Hematopoietic multipotent progenitor cell treated with erythropoietin and hydrocortisone succinate and interleukin-3 and kit ligand, for 4 days (in vitro differentiated cells): ENCODE measurements at places on chromosomes 6 and 20.

DNA sequence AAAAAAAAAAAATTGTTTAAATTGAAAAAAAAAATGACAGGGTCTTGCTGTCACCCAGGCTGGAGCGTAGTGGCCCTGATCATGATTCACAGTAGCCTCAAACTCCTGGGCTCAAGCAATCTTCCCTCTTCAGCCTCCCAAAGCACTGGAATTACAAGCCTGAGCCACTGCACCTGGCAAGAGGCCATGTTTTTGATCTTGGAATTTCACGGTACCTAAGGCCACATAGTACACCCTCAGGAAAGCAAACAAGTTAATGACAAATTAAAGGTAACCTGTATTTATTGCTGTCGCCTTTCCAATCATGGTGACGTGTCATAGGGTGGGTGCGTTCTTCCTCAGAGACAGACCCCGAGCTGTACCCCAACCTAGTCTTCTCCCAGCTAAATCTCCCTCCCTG lies 79.2 kb downstream of the LINC00237 start:
- no peak for DNase-seq

DNA sequence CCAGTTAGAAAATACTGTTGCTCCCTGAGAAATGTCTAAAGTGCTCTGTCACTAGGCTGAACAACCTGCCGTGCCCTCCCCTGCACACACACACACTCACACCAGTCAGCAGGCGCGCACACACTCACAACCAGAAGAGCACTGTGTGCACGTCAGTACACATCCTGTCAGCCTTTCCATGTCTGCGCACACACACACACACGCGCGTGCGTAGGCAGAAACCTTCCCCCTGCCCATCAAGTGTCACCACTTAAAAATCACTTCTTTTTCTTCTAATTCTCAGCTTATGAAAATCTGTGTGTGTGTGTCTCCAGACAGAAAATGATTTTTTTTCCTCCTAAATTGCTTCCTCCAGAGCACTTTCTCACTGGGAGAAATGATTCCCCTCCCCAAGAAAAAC lies 100.3 kb downstream of the EDN3 start:
- DNase-seq, result peak; percentile 9

- no peak for DNase-seq
Observed at GRCh38 chr20:63014710-63015109, 7.9 kb upstream of the BHLHE23 start.

- DNase-seq, result no peak
Observed at GRCh38 chr6:20583444-20583800, 49.2 kb downstream of the CDKAL1 start.

DNA sequence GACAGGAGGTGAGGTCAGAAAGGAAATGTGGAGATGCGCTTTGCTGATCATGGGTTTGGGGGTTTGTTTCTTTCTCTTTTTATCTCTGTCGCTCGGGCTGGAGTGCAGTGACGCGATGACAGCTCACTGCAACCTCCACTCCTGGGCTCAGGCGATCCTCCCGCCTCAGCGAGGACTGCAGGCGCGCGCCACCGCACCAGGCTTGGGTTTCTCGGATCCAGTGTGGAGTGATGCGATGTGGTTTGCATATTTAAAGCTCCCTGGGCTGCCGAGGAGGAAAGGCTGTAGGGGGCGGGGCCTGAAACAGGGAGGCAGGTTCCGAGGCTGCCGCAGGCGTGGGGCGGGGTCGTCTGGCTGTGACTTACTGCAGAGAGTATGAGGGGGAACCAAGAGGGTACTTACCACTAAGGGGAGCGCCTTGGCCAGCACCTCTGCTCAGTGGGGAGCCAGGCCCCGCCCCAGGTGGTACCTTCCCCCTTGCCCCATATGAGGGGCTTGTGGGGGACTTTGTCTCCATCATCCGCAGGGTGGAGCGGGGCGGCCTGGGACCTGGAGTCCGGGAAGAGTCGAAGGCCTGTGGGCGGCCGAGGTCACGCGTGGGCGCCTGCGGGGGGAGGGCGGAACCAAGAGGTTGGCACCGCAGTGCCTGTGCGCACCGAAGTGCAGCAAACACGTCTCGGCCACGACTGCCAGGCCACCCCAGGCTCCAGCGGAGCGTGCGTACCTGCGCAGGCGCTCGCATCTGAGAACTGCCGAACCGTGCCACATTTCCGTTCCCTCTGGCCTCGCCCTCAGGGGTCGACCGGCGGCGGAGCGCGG lies 12.7 kb upstream of the BAK1 start:
- DNase-seq, result no peak

DNA sequence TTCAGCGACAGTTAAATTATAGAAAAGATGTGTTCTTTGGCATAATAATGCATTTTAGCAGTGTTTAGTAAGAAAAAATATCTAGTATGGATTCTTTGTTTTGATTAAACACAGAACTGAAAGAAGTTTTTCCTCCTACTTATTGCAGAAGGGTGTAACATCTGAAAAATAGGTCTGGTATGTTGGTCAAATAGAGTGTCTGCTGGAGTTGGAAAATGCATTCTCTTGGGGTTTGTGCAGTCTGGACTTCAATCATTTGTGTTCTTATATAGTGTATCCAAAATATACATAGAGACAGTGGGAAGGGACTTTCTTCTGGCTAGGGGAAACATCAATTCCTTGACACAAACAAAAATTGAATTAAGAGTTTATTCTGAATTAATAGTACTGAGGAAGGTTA lies 132.4 kb upstream of the MAN1A1 start:
- DNase-seq, result no peak

- DNase-seq, result no peak
Observed at GRCh38 chr20:63737695-63737944, 1.2 kb downstream of the LIME1 start.

GRCh38 chr20:39893003-39893685 lies 795.9 kb downstream of the MAFB start:
- no peak for DNase-seq

- no peak for DNase-seq
Observed at GRCh38 chr20:50186987-50187402, 3.6 kb upstream of the CEBPB start.

- peak; percentile 30 for DNase-seq
Observed at GRCh38 chr6:126385536-126385935, 45.6 kb downstream of the CENPW start.
